ENCODE measurements at places on chromosomes 13 and 19.
A peak's percentile ranks its signal among the peaks of the same experiment; 100 is the strongest.

DNA sequence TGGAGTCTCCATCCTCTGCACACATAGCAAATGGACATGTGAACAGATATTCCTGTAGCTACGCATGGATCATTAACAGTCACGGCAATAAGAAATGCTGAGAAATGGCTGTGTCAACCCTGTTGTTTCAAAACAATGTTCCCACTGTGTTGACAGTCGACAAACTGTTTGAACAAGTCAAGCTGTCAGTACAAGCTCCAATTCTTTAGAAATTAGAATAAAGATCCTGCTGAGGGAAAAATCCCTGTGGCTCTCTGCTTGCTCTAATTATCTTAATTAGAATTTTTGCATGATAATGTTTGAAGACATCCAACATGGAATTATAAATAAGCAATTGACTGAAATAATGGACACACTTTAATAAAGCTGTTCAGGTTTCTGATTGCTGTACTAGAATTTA, 37.9 kb upstream of the CPB2 start:
- DNase-seq = no peak

GRCh38 chr19:17926044-17926443, 6.8 kb upstream of the CCDC124 start:
- DNase-seq = no peak

- no peak for DNase-seq
Measured at GRCh38 chr13:107305178-107305577, 737.2 kb upstream of the ARGLU1 start.

- DNase-seq = no peak
Measured at GRCh38 chr13:96308568-96308967, 218.7 kb downstream of the HS6ST3 start.

- no peak for DNase-seq
Measured at GRCh38 chr19:16795731-16796130, 33.5 kb upstream of the SIN3B start.

GRCh38 chr13:100433475-100433874, 155.1 kb downstream of the GGACT start:
- no peak for DNase-seq

- DNase-seq = no peak
Measured at GRCh38 chr13:76009267-76009890, 373.2 kb downstream of the LMO7 start.

GRCh38 chr13:83709426-83710132, 172.7 kb downstream of the SLITRK1 start:
- no peak for DNase-seq

DNA sequence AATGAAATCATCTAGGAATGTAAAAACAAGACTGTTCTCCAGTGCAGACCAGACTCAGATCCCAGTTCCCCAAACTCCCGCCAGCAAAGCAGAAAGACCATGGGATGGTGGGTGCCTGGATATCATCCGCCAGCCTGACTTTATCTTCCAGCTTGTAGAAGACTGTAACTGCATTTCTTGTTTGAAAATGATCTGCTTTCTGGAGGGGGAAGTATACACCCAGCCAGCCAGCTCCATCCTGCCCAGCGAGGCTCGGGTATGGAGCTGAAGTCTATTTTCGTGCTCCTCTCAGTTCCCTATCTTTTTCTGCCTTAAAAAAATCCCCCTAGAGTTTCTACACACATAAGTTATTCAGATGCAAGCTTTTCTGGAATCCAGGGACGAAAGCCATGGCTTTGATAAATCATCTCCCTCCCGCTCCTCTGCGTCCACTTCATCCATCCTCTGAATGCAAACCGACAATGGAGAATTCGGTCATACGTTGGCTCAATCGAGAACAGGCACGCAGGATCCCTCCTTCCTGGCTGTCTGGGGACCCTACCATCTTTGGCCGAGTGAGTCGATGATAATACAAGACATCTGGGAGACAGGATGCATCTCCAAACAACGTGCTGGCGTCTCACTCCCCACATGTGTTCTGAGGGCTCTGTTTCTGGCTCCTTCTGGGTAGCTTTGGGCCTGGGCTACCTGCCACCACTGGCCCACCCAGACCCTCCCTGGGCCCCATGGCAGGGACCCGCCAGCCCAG, 31.2 kb downstream of the CEBPG start:
- DNase-seq = no peak

DNA sequence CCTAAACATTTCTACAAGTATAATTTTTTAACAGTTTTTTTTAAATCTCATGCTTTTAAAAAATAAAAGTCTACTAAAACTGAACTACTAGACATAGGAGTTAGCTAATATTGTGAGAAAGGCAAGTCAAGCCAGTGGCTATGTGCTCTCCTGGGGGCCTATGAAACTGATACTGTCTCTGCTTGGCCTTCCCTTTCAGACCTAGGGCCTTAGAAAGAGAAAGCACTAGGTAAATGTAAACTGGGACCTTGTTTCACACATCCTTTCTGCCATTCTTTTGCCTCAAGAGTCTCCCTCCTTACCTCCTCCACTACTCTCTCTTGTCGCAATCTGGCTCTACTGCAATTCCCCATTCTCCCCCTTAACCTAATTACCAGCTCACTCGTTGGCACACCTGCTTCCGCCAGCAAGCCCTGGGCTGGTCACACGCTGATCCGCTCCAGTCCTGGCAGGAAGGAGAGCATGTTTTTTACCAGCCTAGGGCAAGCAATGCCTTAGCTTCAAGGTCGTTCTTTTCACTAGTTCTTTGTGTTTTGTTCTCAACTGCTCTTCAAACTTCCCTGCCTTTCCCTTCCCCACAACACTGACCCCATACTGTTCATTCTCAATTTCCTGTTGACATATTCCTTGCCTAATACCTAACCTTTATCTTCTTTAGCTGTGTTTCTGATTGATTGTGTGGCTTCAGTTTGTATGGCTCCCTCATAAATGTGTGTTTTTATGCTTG, 23.1 kb downstream of the TBC1D4 start:
- no peak for DNase-seq

GRCh38 chr13:73865027-73865426, 269.2 kb downstream of the KLF12 start:
- no peak for DNase-seq

- no peak for DNase-seq
Measured at GRCh38 chr19:49739933-49740332, 23.2 kb downstream of the TSKS start.

GRCh38 chr13:23680845-23681669, 110.8 kb downstream of the TNFRSF19 start:
- no peak for DNase-seq

DNA sequence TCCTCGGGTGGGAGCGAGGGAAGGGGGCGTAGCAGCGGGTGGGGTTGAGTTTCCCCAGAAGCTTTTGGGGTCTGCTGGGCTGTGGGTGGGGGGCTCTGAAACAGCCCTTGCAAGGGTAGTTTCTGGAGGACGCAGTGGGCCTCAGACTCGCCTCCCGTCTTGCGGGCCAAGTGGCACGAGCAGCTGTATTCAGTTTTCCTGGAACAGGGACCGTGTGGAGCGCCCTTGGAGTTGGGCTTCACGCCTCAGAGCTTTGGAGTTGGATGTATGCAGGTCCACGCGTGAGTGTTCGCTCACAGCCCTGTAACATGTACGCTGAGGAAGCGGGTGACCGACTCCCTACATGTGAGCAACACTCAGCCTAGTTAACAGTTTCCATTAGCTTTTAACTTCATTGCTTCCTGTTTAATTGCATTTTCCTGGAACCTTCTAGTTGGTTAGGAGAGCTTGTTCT, 603 bp downstream of the TM9SF2 start:
- peak; percentile 17 for DNase-seq

GRCh38 chr13:43805071-43805468, 18.3 kb upstream of the ENOX1 start:
- no peak for DNase-seq

- no peak for DNase-seq
Measured at GRCh38 chr13:39273953-39274738, 235.9 kb downstream of the NHLRC3 start.

GRCh38 chr13:86838411-86839120, 832.6 kb upstream of the SLITRK5 start:
- DNase-seq = no peak

GRCh38 chr19:15971224-15971780, 22.5 kb downstream of the OR10H4 start:
- no peak for DNase-seq

GRCh38 chr13:51733374-51734298, 70.3 kb downstream of the DHRS12 start:
- no peak for DNase-seq

- no peak for DNase-seq
Measured at GRCh38 chr13:26836626-26837025, 76.0 kb upstream of the GPR12 start.

DNA sequence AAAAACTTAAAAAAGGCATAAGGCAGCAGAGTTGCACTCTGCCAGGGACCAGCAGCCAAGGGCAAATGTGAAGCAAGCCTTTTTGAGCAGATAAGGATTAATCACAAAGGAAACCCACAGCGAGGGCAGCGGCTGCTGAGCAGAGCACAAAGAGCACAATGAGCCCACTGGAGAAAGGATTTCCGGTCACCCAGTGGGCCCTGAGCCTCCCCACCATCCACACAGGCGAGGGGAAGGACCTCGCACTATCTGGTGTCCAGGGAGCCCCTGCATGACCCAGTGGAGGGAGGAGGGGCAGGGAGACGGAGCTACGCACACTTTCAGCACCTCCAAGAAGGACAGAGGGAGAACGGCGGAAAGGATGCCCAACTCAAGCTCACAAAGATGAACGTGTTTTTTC, 40.0 kb downstream of the COL4A1 start:
- no peak for DNase-seq

DNA sequence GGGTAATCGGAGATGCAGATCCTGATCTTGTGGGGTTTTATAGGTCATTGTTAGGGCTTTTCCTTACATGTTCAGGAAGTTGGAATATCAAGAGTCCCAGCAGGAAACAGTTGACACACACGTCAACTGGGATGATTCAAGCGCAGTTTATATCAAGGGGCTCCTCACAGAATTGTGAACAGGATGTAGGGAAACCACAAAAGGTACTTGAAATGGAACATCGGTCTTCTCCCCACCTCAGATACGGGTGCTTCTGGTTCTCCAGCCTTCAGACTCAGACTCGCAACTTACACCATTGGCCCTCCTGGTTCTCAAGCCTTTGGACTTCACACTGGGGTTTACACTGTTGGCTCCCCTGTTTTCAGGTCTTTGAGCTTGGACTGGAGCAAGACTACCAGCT, 19.5 kb downstream of the ZNF557 start:
- no peak for DNase-seq

GRCh38 chr13:61880578-61881283, 465.1 kb upstream of the PCDH20 start:
- DNase-seq = no peak

DNA sequence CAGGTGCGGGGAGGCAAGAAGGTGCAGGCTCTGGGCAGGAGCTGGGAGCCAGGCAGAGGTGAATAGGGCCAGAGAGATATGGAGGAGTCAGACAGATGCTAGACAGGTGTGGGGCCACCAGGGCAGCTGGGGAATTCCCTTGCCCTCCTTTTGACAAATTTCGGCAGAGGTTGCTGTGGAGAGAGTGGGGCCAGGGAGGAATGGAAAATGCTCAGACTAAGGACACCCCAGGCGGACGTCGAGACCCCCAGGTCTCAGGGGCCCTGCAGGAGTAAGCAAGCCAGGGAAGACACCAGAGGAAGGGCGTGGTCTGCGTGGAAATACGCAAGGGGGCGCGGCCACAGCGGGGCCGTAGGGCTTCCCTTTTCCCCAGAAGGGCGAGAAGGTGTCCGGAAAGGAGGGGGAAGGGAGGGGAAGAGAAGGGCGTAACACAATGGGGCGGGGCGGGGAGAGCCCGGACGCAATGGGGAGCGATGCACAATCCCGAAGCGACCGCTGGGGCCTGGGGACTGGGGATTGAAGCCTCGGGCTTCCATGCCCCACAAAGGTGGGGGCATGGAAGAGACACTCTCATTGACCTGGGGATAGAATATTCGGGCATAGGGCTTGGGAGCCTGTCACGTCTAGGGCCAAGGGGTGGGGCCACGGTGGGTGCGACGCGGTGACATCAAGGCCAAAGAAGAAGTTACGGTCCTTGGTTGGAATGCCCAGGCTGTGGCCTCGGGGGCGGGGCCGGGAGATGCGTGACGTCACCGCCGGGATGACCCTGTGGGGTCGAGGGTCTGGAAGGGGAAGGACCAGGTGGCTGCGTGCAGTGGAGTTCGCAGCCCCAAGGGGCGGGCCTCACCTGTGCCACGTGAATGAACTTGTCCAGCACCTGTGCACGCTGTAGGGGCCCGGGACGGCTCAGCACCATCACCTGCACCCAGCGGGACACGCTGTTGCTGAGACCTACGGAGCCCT, 8.2 kb downstream of the RASGRP4 start:
- peak; percentile 79 for DNase-seq

DNA sequence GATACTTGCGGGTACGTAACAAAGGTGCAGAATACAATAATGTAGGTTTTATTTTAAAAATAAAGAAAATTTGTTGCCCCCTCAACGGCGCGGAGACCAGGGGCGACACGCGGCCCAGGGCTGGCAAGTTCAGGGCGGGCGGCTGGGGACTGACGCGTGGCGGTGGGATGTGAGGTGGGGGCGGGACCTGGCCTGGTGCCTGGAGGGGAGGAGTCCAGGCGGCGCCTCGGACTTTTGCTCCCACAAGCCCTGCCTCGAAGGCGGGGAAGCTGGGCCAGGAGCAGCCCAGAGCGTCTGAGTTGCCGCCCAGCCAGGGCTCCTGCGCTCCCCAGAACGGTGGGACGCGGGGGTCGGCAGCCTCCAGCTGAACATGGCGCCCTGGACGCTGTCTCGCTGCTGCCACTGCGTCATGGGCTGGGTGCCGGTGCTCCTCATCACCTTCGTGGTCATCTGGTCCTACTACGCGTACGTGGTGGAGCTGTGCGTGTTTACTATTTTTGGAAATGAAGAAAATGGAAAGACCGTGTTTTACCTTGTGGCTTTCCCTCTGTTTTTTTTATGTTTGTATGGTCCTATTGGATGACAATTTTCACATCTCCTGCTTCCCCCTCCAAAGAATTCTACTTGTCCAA, 1122.8 kb upstream of the ATXN8OS start:
- no peak for DNase-seq

GRCh38 chr13:59445812-59446211, 717.9 kb downstream of the DIAPH3 start:
- no peak for DNase-seq

GRCh38 chr13:91579320-91579719, 180.9 kb downstream of the GPC5 start:
- DNase-seq = no peak

GRCh38 chr13:44276061-44276460, 97.6 kb upstream of the SERP2 start:
- DNase-seq = peak; percentile 68

GRCh38 chr13:93320942-93321341, 94.3 kb downstream of the GPC6 start:
- no peak for DNase-seq

- DNase-seq = peak; percentile 21
Measured at GRCh38 chr19:52307275-52307674, 10.3 kb downstream of the ZNF480 start.

- DNase-seq = peak; percentile 79
Measured at GRCh38 chr13:21435687-21436151, 23.4 kb downstream of the ZDHHC20 start.

GRCh38 chr13:82412749-82413148, 1469.5 kb downstream of the SLITRK1 start:
- DNase-seq = no peak

DNA sequence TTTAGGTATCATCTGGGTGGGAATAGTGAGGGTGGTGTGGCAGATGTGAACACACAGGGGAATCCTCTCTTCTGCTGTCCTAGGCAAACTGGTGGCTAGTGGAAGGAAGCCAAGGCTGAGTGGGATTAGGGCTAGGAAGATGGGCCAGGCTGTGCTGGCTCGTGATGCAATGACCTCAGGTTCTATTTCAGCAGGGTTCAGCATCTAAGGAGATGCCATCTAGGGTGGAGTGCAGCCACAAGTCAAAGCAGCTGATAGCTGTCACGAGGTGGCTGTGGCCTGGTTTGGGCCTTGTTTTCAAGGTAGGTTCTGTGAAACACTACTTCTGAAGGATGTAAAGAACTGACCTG, 21.6 kb downstream of the ARL11 start:
- DNase-seq = no peak

GRCh38 chr19:35509861-35510625, 3.4 kb downstream of the DMKN start:
- DNase-seq = peak; percentile 68

Measured in CD4-positive, alpha-beta T cell treated with Interleukin-4 for 1 hour (primary cell).